ENCODE measurements at places on chromosomes 4 and X.

DNA sequence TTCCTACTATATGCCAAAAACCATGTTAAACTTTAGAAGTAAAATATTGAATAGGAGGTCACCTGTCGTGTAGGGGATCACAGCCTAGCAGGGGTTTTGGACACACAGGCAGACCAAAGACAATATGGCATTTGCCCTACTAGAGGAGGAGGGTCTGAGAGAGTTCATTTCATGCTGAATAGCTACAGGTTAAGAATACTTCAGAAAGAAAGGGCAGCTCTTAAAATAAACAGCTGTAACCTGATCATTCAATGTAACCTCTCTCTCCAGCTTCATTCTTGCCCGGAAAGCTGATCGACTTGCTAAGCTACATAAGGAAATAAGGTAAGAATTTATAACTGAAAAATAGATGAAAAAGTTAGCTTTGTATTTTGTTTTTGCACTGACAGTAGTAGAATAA lies 79.9 kb downstream of the MAOA start:
- no peak for DNase-seq

DNA sequence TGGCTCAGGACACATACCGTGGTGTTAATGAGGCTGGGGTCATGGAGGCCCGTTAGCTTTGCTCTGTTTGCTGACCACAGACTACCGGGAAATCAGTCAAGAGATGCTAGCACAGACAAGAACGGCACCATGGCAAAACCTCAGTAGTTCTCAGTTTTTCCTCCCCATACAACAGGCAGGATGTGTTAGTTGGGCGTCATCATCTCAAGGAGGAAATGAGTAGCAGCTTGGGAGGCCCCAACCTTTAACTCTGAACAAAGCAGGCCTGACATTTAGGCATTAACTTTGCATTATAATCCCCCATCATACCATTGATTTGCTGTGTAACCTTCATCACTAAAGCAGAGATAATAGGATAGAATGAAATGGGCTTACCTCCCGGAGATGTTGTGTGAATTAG lies 714.2 kb downstream of the RPA4 start:
- peak; percentile 30 for DNase-seq

GRCh38 chr4:8365353-8365752 lies 75.2 kb downstream of the ACOX3 start:
- DNase-seq: no peak

DNA sequence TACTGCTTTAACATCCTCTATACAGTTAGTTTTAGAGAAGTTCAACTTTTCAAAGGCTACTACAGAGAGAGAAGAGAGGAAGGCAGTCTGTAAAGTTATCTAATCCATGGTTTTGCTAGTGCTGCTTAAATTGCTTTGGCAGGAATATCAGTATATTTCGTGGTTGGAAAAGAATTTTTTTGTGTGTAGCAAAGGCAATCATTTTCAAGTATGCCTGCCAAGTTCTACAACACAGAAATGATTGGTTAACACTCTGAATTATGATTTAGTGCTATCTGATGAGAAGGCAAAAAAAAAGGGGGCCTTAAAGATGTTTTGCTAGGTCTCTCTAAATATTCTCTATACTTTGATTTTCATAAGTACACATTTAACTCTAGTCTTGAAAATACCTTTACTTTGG lies 133.1 kb downstream of the JADE1 start:
- DNase-seq: no peak

DNA sequence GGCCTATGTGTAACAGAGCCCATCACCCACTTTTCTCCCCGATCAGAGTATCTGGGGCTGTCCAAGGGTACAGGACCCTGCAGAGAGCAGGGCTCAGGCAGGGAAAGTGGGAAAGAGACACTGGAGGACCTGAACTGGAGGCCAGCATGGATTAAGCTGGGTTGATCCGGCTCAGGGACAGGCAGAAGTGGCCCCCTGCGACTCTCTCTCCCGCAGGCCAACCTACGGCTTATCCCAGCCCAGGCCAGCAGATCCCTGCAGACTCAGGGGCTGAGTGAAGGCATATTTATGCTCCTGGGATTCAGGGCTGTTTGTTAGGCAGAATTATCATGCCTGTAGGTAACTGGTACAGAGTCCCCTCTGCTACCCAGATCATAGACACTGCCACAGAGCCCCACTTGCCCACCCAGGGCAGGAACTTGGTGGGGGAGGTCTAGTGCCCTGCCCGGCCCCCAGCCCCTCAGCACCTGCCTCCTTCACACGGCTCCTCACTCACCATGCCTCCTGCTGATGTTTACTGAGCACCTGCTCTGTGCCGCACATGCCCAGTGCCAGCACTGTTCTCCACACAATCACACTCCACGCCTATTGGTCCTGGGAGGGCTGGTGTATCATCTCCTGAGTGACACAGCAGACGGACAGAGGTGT lies 87.3 kb downstream of the ADRA2C start:
- no peak for DNase-seq

DNA sequence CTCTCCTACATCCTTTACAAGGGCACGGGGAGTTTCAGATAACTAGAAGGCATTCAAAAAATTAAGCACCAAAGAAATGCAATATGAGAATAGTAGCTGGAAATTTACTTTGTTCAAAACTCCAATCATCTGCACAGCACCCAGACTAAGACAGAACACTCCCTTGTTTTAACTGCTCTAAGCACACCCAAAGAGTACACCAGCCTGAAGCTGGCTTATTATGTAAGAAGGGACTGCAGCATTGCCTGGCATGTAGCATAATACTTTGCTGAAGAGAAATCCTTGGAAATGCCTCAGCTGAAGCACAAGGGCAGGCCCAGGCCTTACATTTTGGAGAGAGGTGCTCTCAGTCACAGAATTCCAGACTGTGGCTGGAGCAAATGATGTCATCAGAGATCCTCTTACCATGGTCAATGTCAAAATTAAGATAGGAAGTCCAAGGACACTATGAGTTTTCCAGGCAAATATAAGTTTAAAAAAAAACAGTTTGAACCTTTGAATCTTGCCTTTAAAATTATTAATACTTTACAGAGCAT lies 14.8 kb downstream of the ARHGEF6 start:
- DNase-seq: no peak

DNA sequence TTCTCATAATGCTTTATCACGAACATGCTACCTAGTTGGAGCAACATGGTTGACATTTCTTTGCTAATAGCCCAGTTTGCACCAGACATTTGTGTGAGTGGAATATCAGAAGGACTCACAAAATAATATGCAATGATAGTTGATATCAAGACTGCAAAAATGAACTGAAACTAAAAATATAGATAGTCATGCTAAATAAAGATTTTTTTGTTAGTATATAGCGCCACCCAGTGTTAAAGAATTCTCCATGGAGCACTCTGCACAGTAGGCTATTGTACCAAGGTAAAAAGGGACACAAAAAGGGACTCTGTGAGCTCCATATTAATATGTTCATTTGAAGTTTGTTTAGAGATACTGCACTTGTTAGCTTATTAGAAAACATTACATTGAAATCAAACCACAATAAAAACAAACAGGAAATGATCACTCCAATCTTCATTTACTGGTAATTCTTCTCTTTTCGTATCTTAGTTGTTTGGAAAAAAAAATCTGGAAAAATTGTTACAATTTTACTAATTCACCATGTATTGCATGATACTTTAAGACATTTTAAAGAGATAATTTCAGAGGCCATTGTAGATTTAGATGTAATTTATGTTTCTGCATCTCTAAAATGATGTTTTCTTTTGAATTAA lies 1509.6 kb downstream of the ADGRL3 start:
- no peak for DNase-seq

DNA sequence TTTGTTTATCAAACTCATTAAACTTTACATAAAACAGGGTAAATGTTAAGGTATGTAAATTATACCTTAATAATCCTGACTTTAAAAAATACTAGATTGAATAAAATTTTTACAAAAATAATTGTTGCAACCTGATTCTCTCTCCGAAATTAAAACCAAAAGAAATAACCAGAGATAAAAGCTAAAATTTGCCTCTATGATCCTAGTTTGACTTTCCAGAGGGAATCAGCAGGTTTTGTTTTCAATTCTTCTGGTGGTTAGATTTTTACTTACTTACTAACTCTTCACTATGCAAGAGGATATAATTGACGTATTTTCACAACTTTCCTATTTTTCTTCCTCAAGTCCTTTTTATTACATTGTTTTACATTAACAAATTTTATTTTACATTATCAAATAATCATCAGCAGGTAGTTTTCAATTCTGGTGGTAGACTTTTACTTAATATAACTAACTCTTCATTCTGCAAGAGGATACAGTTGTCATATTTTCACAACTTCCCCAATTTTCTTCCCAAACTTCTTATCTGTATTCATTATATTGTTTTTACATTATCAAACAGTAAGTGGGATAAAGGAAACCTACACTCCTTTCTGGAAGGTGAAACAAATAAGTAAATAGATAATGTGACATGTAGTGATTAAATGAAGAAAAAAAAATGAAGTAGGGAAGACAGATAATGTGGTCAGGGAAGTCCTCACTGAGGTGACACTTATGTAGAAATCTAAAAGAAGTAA lies 52.2 kb downstream of the TBCK start:
- DNase-seq: no peak

DNA sequence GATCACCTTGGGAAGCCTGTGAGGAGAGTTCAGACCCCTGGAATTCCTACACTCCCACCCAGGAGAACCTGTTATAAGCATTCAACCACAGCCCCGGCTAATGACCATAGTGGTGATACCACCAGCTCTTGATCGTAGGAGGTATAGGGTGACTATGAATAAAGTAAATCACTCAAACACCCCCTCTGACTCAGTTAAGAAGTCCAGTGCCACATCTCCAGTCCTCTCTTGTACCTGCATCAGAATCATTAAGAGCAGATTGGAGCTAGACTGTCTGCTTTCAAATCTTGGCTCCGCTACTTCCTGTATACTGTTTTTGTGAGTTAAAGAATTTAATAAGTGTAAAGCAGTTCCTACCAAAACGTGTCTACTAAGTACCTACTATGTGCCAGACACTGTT lies 565.1 kb upstream of the DIPK2B start:
- DNase-seq: no peak

DNA sequence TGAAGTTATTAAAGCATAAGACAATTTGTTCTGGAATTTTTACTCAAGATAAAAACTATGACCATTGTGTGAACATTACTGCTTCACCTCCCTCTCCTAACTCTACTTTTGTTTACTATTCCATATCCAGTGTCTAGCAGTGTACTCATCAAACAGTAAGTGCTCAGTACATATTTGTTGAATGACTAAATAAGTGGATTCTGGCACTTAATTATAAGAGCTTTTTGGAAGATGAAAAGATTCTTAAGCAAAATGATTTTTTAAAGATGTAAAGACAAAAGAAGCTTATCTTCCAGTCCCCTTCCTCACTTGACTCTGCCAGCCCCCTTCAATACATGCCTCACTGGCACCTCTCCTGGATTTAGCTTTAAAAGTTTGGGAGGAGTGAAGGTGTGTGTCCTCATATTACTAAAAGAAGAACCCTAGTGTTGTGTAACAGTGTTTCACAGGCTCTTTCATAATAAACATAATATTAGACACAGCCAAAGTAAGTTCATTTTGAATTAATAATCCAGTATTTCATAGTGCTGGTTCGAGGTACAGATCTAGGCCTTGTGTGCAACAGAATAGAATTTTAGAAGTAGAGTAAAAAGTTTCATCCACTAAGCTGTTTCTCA lies 53.0 kb downstream of the GAB1 start:
- DNase-seq: no peak

- DNase-seq: no peak
Observed at GRCh38 chr4:185179488-185179887, 24.3 kb downstream of the CFAP97 start.

DNA sequence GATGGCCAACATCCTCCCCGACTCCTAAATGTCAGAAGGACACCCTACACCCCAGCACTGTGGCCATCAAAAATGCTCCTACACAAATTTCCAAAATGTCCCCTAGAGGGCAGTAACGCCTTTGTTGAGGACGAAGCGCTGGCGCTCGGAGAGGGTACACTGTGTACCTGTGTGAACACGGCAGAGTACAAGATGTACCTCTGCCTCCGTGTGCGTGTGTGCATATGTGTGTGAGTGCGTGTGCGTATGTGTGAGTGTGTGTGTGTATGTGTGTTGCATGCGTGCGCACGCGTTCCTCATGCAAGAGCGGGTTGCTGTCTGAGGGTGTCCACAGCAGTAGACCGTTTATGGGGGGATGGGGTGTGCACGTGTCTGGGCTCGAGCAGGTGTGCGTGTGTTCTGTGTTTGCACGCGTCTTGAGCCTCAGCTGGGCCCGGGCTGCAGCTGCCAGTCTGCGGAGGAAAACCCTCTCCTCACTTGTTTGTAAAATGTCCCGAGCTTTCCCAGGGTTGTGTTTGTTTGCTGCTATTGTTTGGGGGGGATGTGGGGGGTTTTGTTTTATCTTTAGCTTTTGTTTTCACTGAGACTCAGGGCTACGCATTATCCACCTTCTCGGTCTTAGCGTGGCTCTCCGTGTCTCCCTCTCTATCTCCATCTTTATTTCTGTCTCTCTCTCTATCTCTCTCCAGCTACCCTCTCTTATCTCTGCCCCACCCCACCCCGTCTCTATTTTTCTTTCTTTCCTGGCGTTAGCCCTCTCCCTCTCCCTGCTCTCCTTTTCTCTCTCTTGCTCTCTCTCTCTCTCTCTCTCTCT lies 10.4 kb upstream of the TSPYL2 start:
- peak; percentile 59 for DNase-seq

GRCh38 chrX:114015966-114016365 lies 567.9 kb upstream of the HTR2C start:
- no peak for DNase-seq

- DNase-seq: no peak
Observed at GRCh38 chr4:85734424-85734831, 259.5 kb downstream of the ARHGAP24 start.

- no peak for DNase-seq
Observed at GRCh38 chrX:133475521-133475920, 60.2 kb upstream of the GPC4 start.

GRCh38 chr4:75723163-75724065 lies 963 bp upstream of the USO1 start:
- DNase-seq: no peak

GRCh38 chr4:53688186-53688790 lies 97.0 kb upstream of the LNX1 start:
- DNase-seq: no peak

- DNase-seq: no peak
Observed at GRCh38 chrX:118867251-118867650, 43.6 kb downstream of the ZCCHC12 start.

GRCh38 chrX:132034648-132035047 lies 11.5 kb downstream of the STK26 start:
- no peak for DNase-seq

DNA sequence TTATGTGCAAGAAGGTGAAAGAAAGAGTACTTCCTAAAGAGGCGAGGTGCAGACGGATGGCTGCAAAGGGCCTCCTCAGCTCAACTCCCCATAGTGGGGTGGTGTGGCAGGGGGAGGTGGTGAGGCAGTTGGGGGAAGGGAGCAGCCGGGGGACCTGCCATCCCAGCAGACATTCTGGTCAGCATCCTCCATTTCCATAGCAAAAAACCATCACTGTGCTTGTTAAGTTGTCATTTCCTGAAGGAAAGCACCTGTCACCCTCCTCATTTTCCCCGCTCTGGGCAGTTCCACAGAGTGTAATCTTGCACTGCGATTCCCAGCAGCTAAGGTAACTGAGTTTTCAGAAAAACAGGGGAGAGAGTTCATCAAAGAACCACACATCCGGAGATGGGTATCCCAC lies 51.5 kb downstream of the TSPAN5 start:
- no peak for DNase-seq

- no peak for DNase-seq
Observed at GRCh38 chr4:139814323-139815015, 148.8 kb downstream of the MGST2 start.

- DNase-seq: no peak
Observed at GRCh38 chrX:46559062-46559461, 13.8 kb upstream of the ZNF674 start.

- DNase-seq: peak; percentile 39
Observed at GRCh38 chr4:68404153-68404552, 43.1 kb upstream of the TMPRSS11E start.

Data from NT2/D1 (cell line).